Anterior cingulate cortex (tissue), 58 donors: ENCODE measurements at places on chromosomes 3 and 15.

GRCh38 chr3:134860141-134860540 lies 65.1 kb downstream of the EPHB1 start:
- no peak for DNase-seq

GRCh38 chr3:143207338-143207961 lies 87.9 kb downstream of the CHST2 start:
- DNase-seq: no peak

DNA sequence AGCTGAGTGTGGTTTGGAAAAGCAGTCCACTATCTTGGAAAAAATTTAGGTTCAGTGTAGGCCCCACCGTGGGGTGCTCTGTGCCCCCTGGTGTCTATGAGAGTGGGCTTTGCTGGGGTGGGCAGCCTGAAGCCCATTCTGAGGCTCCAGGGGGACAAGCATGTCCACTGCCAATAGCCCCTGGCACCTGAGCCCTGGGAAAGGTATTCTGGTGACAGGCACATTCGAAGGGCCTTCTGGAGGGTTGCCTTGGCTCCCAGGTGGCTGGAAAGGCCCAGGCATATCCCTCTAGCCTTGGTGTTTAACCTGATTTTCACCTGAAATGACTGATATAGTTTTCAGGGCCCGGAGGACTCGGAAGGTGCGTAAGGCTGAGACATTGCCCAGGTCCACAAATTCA lies 36.1 kb downstream of the SCN5A start:
- no peak for DNase-seq

- DNase-seq: no peak
These were observed 3.4 kb upstream of the MUC20 start for GRCh38 chr3:195717416-195717815.

GRCh38 chr3:112640276-112640929 lies 540 bp downstream of the CCDC80 start:
- DNase-seq: no peak

- DNase-seq: no peak
These were observed 12.0 kb downstream of the SNRK start for GRCh38 chr3:43298292-43298691.

- no peak for DNase-seq
These were observed 147.5 kb downstream of the NFKBIZ start for GRCh38 chr3:101996832-101997231.

- no peak for DNase-seq
These were observed 214.4 kb downstream of the OSBPL10 start for GRCh38 chr3:31766669-31767068.
